Mammary epithelial cell (primary cell): ENCODE measurements at places on chromosomes 4 and X.
A peak's percentile ranks its signal among the peaks of the same experiment; 100 is the strongest.

DNA sequence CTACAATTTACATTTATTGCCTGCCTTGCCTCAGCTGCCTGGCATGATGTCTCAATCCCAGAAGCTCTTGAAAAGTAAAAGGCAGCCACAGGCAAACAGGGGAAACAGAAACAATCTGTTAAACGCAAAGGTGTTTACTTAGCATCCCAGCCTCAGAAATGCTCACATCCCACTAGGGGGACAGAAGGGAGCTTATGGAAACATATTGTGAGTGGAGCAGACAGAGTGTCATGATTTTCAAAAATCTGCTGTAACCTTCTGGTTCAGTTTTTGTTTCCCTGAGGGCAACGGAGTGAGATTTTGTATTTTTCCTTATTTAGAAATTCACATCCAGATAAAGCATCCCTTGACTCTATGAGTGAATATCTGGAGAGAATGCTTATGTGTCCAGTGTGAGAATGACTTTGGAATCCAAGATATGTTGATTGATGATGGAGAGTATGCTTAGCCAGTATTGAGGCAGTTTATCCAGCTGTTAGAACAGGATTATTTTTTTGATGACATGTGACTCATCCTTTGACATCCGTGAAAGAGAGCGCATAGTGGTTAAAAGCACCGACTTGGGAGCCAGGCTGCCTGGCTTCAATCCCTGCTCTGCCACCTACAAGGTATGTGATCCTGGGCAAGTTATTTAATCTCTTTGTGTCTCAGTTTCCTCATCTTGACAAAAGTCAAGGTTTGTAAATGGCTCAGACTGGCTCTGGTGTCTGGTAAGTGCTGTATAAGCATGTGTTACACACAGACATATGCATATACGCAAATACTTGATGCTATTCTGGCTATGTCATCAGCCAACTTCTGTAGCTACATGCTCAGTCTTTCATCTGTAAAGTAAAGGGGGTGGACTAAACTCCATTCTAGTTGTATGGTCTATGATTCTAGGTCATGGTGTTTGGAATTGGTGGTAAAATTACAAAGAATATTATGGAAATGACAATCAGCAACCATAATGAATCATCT lies 381.2 kb downstream of the RAPGEF2 start:
- DNase-seq = no peak

- DNase-seq = peak; percentile 40
These were observed 392.8 kb upstream of the NR3C2 start for GRCh38 chr4:148834804-148835631.

DNA sequence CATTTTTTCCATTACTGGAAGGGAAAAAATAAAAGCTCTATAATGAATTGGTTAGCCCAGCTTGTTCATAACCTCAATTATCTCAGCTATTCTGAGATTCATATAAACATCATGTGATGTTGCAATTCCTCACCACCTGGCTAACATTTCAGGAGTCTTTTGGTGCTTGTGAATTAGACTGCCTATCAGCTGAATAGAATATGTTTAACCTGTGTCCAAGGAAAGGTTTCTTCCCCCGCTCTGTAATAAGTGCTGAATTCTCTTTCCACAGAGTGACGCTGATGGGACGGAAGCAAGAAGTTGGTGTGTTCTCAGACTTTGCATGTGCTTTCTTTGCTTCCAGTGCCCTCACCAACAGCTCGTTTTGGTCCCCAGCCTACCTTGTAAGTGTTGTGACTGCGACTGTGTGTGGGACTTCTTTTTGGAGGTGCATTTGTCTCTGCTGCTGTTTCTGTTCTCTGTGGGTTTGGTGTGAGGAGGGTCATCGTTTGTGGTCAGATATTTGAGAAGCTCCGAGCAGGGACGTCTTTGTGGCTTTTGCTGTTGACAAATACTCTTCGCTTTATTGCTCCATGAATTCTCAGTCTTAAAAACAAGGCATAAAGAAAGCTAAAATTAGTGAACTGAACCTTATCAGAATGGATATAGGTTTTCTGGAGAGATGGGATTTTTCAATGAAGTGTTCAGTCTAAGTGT lies 61.7 kb downstream of the PPARGC1A start:
- DNase-seq = no peak

- DNase-seq = no peak
These were observed 482 bp upstream of the MBTPS2 start for GRCh38 chrX:21838937-21839333.

GRCh38 chrX:66016905-66017658 lies 22.8 kb downstream of the VSIG4 start:
- no peak for DNase-seq

DNA sequence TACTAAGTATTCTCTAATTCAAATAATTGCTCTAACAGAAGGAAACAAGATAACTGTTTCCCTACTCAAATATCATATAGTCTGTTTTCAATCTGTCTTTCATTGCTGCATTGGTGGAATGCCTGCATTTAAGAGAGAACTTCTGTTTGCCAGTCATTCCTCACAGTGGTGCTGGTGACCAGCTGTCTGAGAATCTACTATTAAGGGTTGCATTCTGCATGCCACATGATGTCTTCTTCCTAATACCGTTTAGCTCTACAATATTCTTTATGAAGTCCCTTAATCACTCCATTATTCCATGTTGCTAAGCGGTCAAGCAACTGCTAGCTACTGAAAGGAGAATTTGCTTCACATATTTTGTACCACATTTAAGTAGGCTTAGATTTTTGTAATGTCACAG lies 167.1 kb upstream of the CENPE start:
- no peak for DNase-seq

DNA sequence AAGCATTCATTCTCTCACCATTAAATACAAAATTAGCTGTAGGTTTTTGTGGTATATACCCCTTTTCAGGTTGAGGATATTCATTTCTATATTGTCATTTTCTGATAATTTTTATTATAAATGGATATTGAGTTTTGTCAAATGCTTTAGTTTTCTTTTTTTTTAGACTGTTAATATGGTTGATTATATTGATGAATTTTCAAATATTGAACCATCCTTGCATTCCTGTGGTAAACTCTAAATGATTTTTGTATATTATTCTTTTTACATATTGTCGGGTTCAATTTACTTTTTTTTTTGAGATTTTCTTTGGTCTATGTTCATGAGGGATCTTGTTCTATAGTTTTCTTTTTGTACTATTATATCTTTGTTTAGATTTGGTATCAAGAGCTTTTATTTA lies 165.1 kb downstream of the GPAT3 start:
- no peak for DNase-seq

- no peak for DNase-seq
These were observed 1016.0 kb upstream of the INTU start for GRCh38 chr4:126616795-126617194.

DNA sequence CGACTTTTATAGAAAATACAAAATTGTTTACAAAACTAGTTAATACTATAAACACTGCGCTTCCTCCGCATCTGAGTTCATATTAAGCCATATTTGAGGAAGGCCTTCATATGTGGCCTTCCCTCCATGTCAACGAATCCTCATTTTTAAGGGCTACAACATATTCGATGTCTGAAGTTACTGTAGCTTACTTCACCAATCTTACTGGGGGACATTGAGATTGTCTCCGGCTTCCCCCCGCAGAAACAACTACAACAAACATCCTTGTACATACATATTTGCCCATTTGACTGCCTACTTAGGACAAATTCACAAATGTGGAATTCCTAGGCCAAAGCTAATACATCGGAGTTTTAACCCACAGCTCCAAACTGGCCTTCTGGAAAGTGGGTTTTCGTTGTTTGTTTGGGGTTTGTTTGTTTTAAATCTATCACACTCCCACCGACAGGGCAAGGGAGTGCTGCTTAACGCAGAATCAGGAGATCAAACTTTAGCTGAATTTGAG lies 581 bp upstream of the FAM114A1 start:
- no peak for DNase-seq

GRCh38 chr4:170015285-170015684 lies 10.9 kb downstream of the MFAP3L start:
- DNase-seq = no peak

- peak; percentile 4 for DNase-seq
These were observed 772 bp upstream of the WNK3 start for GRCh38 chrX:54358424-54359211.

DNA sequence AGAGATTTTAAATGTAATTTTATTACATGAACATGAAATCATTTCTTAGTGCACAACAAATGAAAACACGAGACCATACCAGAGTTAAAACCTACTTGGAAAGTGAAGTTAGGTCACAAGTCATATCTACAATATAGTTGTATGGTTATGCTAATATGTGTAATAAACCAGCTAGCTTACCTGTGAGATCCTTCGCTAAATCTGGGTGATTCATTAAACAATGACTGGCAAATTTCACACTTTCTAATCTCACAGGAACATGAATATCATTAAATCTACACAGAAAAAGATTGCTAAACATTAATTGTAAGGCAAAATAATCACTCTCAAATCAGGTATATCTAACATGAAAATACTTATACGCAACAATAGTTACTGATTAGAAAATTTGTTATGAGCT lies 67.6 kb downstream of the PDS5A start:
- no peak for DNase-seq

- DNase-seq = no peak
These were observed 25.6 kb upstream of the CRMP1 start for GRCh38 chr4:5918331-5918985.

DNA sequence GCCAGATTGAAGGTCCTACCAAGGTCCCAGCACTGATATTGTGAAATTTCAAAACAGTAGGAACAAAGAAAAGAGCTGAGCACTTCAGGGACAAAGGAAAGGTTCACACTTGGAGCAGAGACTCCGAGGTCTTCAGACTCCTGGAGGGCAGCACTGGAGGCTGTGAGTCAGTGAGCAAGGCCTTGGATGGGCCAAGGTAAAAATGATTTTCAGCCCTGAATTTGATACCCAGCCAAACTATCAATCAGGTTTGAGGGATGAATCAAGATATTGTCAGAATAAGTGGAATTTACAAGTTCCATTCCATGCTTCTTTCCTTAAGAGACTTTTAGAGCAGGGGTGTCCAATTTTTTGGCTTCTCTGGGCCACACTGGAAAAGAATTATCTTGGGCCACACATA lies 111.7 kb downstream of the ADRA2C start:
- DNase-seq = no peak

DNA sequence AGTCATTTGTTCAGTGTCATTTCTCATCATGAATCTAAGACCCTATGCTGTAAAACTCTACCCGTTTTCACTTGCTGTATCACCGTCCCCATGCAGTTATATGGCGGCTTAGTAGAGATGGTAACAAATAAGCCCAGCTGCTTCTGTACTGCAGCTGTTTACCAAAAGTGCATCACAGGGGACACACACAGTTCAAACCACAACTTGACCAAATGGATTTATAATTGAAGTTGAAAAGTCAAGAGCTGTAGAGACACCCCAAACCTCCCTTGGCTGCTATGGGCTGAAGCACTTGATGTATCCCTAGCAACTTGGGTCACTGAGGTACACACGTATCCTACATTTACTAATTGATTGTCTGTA lies 219.0 kb upstream of the FGF13 start:
- DNase-seq = no peak

- DNase-seq = no peak
These were observed 32.3 kb downstream of the AFF1 start for GRCh38 chr4:86967073-86967472.

GRCh38 chrX:130125091-130125874 lies 15.0 kb upstream of the ELF4 start:
- peak; percentile 92 for DNase-seq

DNA sequence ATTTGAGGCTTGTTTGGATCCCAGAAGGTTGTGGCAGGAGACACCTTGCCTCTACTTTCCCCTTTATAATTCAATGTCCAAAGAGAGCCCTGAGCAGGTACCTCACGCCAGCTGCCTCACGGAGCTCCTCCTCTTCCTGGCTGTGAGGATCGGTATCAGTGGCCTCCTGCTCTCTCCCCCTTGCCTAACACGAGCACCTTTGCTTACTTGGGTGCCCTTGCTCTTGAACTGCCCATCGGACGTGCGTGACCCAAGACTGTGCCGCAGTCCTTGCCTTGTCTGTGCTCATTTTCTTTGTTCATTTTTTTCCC lies 27.8 kb upstream of the MSANTD1 start:
- DNase-seq = no peak

GRCh38 chrX:13659063-13659462 lies 6.1 kb downstream of the TCEANC start:
- DNase-seq = peak; percentile 86

- DNase-seq = no peak
These were observed 285.0 kb downstream of the SPANXN1 start for GRCh38 chrX:145532176-145532780.

- DNase-seq = peak; percentile 42
These were observed 1.1 kb downstream of the GAB1 start for GRCh38 chr4:143337600-143338287.

GRCh38 chrX:48578661-48579128 lies 4.4 kb downstream of the RBM3 start:
- DNase-seq = no peak

GRCh38 chr4:171846232-171846631 lies 33.0 kb downstream of the GALNTL6 start:
- peak; percentile 11 for DNase-seq

- no peak for DNase-seq
These were observed 15.5 kb downstream of the JADE3 start for GRCh38 chrX:46927718-46928117.

GRCh38 chr4:133891011-133891410 lies 310.6 kb downstream of the PABPC4L start:
- DNase-seq = no peak
